Stimulated activated CD4-positive, alpha-beta T cell treated with anti-CD3 and anti-CD28 coated beads, TNF-alpha, amount 100 ng/mL, for 4 hours (primary cell): ENCODE measurements at places on chromosomes 4 and X.

DNA sequence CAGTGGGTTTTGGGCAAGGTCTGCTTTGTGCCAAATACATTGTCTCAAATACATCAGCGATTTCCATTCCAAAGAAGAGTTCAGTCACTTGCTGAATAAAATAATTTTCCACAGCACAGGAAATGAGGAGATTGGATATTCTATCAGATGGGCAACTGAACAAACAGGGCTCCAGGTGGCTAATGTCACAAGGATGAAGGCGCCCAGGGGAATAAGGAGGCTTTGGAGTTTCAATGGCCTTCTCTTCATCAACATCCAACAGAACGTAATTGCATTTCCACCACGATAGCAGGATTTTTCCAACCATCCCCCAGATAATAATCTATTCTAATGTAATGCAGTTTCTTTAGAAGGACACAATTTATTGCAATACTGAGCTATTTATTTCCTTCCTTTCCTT is 104.7 kb upstream of the KLHL13 start:
- no peak for DNase-seq

DNA sequence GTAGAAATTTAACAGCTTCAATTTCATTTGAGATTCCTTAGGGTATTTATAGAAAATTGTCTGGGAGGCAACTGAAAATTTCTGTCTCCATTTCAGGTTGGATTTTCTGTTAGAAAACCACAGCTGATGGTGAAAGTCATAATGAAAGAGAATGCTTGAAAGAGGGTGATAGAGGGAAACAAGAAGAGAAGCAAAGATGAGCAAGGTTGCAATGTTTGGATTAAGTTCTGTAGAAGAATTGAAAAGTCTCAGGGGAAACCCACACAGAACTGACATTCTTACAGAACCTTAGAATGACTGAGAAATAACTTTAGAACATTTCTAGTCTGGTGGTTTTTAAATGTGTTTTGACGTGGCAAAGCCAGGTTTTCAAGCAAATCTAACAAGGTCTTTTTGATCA is 14.7 kb downstream of the GBA3 start:
- DNase-seq, result no peak

GRCh38 chr4:79253924-79254323 is 71.9 kb downstream of the NAA11 start:
- no peak for DNase-seq

GRCh38 chr4:87527431-87528220 is 1.6 kb downstream of the SPARCL1 start:
- DNase-seq, result no peak

- no peak for DNase-seq
Observed at GRCh38 chr4:56106180-56107147, 157.7 kb downstream of the CEP135 start.

DNA sequence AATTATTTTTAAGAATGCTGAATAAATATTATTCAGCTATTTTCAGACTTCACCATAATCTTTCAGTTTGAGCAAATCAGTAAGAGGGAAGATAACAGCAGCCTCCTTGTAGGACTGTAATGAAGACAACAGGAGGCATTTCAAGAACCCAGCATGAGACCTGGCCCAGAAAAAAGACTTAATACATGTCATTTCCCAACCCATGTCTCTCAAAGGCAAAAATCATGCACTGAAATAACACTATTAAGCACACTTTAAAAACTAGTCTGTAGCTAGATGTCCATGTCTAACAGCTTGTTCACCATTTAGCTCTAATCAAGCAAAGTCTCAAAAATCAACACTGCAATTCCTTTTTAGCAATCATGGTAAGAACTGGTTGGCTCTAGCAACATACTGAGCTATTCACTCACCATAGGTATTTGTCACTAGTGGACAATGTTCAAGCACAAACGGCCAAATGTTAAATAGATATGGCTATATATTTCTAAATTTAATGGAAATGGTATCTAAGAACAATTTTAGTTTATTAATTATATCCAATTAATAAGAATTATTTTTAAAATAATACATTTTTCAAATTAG is 109.9 kb downstream of the WDFY3 start:
- DNase-seq, result no peak

- no peak for DNase-seq
Observed at GRCh38 chr4:152328582-152328981, 207.3 kb downstream of the FBXW7 start.

DNA sequence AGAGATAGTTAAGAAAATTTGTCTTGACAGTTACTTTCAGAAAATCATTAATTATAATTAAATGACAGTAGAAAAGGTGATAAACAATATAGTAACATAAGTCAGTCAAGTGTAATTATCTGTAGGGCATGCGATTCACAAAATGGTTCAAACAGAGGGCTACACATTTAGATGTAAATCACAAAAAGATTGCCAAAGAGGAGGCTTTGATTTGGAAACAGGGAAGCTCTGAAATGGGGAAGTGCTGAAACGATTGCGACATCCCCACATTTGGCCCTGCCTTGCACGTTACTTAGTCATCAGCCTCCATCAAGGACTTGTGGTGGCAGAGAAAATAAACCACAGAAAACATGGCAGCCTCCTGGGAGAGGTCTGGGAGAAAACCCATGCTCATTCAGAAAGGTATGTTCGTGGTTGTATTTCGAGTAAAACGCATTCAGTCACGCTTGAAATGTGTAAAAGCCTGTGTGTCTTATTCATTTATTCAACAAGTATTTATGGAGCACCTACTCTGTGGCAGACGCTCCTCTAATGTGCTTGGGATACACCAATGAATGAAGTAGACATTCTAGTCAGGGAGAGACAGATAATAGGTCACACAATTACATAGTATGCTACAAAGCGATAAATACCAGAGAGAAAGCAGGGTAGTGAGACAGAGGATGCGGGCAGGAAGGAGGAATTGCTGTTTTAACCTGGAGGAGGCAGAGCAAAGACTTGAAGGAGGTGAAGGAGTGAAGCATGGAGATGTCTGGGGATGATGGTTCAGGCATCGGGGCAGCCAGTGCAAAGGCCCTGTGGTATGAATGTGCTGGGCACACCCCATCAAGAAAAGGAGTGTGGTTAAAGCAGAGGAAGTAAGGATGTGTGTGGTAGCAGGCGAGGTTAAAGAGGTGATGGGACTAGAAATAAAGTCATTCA is 7.8 kb downstream of the RBM47 start:
- no peak for DNase-seq

GRCh38 chr4:8451440-8452182 is 11.0 kb downstream of the TRMT44 start:
- no peak for DNase-seq

- no peak for DNase-seq
Observed at GRCh38 chr4:123073650-123074049, 151.3 kb upstream of the NUDT6 start.

DNA sequence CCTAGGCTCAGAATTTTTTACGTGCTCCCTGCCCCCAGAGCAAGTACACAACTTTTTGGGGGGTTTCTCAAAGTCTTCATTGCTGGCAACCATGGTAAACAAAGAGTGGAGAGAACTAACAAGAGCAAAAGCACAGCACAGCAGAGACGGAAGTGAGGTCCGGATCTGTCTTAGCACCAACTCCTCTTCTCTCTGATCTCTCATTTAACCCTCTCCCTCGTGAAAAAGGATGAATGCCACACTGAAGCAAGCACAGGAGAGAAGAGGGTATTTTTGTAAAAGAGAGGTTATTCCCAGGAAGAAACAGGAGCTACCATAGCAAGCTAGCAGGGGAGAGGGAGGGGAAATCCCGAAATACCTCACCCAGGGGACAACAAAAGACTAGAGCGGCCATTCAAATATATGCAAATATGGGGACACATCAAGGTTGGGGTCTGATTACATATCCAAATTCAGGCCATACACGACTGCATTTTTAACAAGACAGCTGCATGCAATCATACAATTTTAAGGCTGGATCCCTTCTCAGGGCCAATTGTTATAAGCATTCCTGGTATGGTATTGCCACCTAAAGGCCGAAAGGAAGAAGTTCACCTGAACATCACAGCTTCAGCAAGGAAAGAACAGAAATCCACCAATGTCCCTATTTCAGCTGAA is 46.6 kb downstream of the CD40LG start:
- no peak for DNase-seq

- DNase-seq, result no peak
Observed at GRCh38 chr4:38935391-38936073, 67.9 kb downstream of the FAM114A1 start.

- DNase-seq, result no peak
Observed at GRCh38 chr4:143225167-143225566, 40.5 kb downstream of the USP38 start.

- no peak for DNase-seq
Observed at GRCh38 chrX:70353514-70353913, 63.6 kb downstream of the KIF4A start.

GRCh38 chr4:36138220-36138619 is 106.1 kb downstream of the ARAP2 start:
- no peak for DNase-seq

GRCh38 chr4:78397292-78397630 is 154.3 kb upstream of the ANXA3 start:
- no peak for DNase-seq

DNA sequence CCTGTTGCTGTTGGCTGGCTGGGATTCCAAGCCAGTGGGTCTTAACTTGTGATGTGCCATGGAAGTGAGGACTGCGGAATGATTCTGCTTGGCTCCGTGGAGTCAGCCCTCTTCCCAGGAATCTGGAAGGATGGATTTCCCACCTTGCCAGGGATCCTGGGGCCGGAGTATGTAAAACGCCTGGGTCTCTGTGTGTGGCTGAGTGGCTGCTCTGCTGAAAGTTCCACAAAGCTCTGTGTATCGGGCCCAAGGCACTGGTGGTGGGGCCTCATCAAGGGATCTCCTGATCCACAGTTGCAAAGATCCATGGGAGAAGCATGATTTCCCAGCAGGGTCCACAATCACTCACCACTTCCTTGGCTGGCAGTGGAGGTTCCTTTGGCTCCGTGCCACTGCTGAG is 24.1 kb upstream of the TMEM271 start:
- no peak for DNase-seq

DNA sequence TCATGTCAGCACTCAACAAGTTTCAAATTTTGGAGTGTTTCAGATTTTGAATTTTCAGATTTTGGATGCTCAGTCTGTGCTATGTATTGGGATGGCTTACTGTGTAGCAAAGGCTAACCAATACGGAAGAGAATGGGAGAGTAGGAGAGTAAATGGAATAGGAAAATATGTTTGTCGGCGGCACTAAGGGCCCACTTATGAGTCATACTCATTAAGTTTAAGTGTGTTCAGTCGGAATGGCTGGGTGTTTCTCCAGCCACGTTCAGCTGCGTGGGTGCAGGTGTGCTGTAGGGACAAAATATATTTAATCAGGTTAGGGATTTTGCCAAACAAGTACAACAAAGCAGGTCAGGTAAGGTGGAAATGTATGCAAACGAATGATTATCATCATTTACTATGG is 13.6 kb downstream of the FTHL17 start:
- DNase-seq, result no peak

DNA sequence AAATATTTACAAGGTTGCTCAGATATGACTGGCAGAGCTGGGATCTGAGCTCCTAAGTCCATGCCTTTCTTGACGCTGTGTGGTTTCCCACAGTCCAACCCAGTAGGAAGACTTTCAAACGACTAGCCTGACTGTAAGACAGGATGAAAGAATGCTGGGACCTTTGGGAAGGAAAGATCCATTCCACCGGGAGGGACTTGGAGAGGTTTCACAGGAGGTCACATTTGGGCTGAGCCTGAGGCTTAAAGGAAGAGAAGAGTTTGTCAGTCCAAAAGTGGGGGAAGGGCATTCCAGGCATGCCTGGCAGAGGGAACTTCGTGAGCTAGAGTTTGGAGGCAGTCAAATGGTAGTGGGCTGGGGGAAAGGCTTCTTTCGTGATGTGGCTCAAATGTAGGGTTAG is 1.5 kb downstream of the STARD8 start:
- DNase-seq, result no peak

GRCh38 chr4:3107691-3108121 is 33.2 kb downstream of the HTT start:
- DNase-seq, result no peak

DNA sequence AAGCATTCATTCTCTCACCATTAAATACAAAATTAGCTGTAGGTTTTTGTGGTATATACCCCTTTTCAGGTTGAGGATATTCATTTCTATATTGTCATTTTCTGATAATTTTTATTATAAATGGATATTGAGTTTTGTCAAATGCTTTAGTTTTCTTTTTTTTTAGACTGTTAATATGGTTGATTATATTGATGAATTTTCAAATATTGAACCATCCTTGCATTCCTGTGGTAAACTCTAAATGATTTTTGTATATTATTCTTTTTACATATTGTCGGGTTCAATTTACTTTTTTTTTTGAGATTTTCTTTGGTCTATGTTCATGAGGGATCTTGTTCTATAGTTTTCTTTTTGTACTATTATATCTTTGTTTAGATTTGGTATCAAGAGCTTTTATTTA is 165.1 kb downstream of the GPAT3 start:
- DNase-seq, result no peak

DNA sequence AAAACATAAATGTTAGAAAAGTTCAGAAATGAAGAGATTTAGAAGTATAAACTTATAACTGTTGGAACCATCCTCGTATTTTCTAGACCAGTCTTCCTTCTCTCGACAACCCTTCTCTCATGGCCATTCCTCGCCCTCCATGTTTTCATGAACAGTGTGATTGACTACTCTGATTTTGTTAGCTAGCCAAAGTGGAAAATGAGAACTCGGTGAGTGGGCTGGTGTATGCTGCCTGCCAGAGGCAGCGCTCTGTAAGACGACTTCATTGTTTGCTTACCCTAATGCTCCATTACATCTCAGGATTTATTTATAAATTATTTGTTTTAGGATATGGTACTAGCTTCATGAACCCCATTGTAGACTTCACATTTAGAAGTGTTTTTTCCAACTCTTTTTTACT is 153.0 kb downstream of the CBR4 start:
- no peak for DNase-seq

DNA sequence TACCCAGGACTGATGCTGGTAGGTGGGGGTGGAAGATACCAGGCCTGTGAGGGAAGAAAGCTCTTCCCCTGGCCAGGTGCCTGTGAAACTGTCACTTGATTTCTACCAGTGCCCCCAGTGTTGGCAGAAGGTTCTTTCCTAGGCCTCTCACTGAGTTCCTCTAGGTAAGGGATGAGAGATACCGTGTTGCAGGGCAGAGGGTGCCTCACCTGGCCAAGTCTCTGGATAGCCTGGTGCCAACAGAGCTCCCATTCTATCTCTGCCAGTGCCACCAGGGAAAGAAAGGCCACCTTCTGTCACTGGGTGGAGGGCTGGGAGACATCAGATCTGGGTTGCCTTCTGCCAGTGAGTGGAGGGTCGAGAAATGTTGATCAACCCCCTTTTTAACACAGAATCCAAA is 94.1 kb downstream of the RTL5 start:
- no peak for DNase-seq

GRCh38 chrX:101410461-101410860 is 2.4 kb downstream of the HNRNPH2 start:
- DNase-seq, result no peak

- no peak for DNase-seq
Observed at GRCh38 chrX:78595901-78596502, 63.1 kb downstream of the RTL3 start.

DNA sequence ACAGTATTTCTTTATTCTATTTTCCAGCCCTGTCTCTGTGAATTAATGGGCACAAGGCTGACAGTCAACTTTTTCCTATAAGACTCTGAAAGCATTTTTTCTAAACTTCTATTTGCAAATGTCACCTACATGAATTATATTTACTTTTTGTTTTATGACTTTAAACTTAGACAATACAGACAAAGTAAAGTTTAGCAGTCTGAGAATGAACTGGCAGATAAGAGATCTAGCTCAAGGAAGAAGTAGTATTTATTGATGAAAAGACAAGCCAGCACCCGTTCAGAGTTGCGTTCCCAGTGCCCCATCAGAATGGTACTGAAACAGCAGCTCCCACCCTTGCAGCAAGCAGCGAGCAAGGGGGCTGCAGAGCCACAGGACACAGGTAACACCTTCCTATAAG is 148.5 kb downstream of the FAM13A start:
- no peak for DNase-seq

GRCh38 chr4:114866901-114867670 is 246.3 kb downstream of the NDST4 start:
- DNase-seq, result no peak
